ENCODE measurements at places on chromosomes 1 and 21. TPM values are rescaled to one million over a fixed set of nuclear protein-coding genes. Genes with fewer than 3 reads are reported as not detected.

The LEFTY1 gene
- 0.33 TPM for total RNA-seq

The DNALI1 gene
- 15.4 TPM for total RNA-seq

The TNFAIP8L2 gene
- total RNA-seq: 5.4 TPM

The IFI44L gene
- total RNA-seq: 15.4 TPM

The ACTA1 gene
- not detected for total RNA-seq

DNA sequence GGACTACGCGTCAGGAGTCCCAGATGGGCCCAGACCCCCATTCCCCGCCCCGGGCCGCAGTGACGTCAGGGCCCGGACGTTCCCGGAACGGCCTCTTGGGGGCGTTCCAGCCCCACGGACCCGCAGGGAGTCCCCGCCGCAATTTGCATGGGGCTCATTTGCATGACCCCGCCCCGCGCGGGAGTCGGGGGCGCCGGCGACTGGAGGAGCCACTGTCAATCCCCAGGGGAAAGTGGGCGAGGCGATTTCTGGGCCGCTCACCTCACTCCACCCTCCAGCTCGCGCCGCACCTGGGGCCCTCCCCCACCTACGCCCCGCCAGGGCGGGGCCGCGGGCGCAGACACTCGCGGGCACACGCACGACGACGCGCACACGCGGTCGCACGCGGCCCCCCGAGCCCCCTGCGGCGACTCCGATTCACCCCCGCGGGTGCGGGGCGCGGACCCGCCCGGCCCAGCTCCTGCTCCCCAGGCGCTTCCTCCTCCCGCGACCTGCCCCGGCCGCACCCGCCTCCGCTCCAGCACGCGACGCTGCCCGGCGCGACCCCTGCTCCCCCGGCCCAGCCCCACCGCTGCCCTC lies 13.2 kb downstream of the AGRN start:
- no peak for DNase-seq

GRCh38 chr1:67675800-67676199 lies 9.2 kb upstream of the GADD45A start:
- DNase-seq: no peak

DNA sequence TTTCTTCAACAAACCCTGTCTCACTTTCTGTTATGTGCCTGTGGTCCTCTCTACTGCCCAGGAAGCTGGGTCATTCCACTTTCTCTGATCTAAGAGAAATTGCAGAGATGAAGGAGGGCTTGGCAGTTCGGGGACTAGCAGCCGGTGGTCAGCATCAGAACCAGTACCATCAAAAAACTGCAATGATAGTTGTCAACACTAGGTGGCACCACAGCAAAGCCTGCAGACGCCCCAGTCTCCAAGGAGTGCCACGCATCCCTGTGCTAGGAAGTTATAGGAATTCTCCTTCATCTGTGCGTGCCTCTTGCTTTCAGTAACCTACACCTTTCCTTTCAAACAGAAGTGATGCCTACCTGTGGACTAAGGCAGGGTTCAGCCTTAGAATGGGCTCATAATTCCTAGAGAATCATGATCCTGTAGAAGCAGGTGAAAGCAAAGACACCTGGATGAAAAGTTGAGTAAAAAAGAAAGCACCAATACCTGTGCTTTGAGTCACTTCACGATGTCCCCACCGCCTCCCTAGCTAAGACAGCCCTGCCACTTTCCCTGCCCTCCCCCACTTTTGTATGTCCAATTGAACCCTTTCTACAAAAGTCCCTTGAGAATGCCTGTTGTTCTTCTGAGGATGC lies 129.2 kb downstream of the ADAMTS1 start:
- DNase-seq: no peak

DNA sequence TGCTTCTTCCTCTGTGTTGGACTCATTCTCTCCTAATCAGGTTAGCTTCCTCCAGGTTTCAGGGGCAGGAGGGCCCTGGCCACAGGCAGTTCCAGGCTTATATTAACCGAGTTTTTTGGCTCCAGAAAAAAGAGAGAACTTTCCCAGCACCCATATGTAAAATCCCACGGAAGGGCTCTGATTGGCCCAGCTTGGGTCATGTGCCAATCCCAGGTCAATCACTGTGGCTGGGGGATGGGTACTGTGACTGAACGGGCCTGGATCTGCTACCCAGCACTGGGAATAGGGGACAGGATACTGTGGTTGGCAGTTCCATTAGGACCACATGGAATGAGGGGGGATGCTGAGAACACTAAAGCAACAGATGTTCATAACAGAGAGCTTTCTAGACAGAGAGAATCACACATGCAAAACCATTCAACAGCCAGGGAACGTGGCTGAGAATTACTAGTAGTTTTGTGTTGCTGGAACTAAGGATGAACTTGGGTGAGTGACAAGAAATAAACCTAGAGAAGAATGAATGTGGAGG lies 51.1 kb upstream of the NEK2 start:
- no peak for DNase-seq

GRCh38 chr21:42239973-42240372 lies 21.0 kb downstream of the ABCG1 start:
- DNase-seq: no peak

- DNase-seq: no peak
Observed at GRCh38 chr21:37452227-37452626, 85.7 kb downstream of the DYRK1A start.

DNA sequence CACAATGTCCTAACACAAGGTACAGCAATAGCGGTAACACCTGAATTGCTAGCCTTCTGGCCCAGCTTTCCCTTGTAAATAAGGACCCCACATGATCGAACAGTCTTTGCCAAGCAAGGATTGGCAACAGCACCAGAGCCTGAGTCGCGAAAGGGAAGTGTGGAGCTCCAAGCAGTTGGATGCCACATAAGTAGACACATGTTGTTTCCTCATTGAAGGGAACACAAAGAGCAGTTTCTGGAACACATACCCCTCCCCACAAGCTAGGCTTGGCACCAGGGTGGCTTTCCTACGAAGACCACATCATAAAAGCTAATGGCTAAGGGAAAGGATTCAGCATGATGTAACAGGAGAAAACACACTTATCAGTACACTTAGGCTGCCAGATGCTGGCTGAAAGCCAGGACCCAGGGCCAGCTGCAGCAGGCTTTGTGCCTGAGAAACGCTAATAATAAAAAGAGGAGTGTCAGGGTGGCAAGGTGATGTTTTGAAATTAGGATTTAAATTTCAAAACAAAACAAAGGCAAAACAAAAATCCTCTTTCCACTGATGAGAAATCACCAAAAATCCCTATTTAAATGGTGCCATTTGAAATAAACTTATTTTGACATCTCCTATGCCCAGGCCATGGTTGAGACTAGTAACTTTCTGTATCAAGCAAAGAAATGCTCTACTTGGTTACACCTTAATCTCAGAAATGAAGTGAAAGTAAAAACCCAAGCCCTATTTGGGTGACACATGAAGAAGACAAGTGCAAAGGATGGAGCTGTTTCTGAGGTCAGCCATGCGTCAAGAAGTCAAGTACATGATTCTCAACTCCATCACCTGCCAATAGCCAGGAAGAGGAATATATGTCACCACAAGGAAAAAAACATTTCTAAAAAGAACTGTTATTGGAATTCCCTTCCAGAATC lies 11.9 kb upstream of the CPLANE2 start:
- DNase-seq: no peak

DNA sequence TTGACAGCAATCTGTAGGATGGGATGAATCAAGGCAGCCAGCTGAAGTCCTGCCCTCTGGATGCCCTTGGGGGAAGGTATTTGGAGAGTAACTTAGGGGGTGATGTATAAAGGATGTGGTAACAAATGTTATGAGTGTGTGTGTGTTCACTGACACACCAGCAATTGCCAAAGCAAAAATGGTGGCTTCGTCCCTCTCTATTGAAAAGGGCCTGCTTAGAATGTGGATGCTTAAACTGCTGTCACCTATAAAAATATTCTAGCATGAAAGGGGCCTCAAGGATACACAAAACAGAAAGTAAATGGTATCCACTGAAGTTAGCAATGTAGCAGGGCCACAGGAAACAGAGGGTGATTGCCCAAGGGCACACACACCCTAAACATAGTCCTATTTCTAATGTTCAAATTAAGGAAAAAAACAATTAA lies 15.1 kb upstream of the AIM2 start:
- DNase-seq: no peak

GRCh38 chr1:164571333-164571732 lies 12.3 kb downstream of the PBX1 start:
- no peak for DNase-seq

- DNase-seq: no peak
Observed at GRCh38 chr1:207565546-207566468, 69.8 kb downstream of the CR1 start.

- DNase-seq: peak; percentile 31
Observed at GRCh38 chr1:29518183-29518835, 282.0 kb downstream of the PTPRU start.

GRCh38 chr1:9942399-9942938 lies 722 bp downstream of the LZIC start:
- no peak for DNase-seq

DNA sequence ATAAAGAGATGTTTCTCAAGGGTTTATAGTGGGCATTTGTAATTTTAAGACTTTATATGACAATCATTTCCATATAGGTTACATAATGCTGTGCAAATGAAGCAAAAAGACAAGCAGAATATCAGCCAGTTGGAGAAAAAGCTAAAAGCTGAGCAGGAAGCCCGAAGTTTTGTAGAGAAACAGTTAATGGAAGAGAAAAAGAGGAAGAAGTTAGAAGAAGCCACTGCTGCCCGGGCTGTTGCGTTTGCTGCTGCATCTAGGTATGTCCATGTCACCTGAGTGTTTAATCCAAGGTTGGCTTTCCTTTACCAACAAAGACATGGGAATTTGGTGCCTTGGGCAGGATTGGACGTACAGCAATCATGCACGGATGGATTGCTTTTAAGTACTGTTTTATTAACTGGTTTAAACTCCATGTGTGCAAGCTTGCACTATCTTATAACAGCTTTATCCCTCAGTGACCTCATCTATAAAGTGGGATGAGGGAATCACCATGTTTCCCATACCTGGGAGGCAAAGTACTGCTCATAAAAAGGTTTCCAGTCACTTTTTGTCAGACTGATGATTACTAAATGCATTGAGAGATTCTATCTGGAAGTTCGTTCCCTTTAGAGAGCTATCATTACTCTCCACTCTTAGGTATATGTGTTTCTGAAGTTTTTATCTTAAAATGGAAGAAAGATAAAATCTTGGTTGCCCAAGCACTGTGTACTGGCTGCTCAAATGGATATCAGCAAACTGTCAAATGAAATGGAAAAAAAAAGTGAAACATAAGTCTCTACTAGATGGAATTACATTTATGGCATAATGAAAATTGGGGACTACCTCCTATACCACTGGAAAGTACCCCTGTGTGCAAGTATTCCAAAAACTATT lies 55.1 kb downstream of the MACO1 start:
- no peak for DNase-seq

DNA sequence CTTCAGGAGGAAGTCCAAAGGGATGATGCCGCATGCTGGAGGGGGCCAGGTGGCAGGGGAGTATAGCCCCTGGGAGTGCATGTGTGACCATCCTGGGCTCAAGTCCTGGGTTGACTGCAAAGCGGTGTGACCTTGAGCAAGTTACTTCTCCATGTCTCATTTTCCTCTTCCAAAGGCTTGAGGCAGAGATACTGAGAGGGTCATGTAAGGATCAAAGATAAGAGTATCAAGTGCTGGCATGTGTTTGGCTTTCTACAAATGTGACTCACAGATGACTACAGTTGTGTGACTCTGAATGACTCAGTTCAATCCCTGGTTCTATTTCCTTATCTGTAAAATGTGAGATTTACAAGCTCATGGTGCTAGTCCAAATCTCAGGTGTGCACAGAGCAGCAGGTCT lies 26.1 kb downstream of the PROK1 start:
- no peak for DNase-seq

GRCh38 chr21:44463724-44464123 lies 8.4 kb downstream of the LRRC3 start:
- no peak for DNase-seq

DNA sequence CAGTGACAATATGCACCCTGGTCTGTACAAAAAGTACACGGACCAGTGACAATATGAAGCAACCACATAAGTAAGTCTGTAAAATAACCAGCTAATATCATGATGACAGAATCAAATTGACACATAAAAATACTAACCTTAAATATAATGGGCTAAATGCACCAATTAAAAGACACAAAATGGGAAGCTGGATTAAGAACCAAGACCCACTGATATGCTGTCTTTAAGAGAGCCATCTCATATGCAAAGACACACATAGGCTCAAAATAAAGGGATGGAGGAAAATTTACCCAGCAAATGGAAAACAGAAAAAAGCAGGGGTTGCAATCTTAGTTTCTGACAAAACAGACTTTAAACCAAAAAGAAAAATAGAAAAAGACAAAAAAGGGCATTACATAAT lies 70.4 kb upstream of the VCAM1 start:
- DNase-seq: no peak

DNA sequence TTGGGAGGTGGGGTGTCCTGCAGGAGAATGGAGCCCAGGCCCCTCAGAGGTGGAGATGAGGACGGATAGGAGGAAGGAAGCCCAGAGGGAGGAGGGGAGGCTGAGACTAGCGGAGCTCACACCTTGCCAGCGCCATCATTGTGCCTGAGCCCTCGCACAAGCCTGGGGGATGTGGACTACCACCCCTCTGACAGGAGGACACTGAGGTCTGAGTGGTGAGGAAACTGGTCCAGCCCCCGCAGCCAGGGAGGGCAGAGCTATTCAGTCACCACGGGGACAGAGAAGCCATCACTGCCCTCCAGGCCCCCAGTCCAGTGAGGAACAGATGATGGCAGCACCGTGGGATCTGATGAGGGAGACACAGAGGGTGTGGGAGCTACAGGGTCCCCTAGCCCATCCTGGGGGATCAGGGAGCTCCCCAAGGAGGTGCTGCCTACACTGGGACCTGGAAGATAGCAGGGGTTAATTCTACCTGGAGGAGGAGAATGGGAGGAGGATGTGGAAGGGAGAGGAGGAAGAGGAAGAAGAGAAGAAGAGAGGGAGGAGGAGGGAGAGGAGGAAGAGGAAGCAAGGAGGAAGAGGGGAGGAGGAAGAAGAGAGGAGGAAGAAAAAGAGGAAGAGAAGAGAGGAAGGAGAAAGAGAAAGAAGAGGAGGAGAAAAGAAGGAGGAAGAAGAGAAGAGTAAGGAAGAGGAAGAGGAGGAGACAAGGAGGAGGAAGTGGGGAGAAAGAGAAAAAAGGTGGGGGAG lies 31.0 kb downstream of the MATN1 start:
- DNase-seq: no peak

DNA sequence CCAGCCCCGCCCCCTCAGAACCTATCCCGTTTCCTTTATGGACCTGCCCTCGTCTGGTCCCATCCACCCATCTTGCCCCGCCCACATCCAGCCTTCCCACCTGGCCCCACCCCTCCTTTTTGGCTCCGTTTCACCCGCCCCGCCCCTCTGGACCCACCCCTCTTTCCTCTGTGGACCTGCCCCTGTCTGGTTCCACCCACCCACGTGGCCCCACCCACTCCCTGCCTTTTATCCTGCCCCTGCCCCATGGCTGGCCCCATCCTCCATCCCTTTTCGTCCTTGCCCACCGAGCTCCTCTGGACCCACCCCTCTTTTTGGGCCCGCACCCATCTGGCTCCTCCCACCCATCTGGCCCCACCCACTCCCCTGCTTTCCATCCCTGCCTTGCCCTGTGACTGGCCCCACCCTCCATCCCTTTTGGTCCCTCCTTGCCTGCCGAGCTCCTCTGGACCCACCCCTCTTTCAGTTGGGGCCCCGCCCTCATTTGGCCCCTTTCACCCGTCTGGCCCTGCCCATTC lies 177.3 kb downstream of the CAMTA1 start:
- DNase-seq: no peak

Measured in esophagus muscularis mucosa (tissue), 4 donors.